ENCODE measurements at places on chromosomes 1 and 21.

DNA sequence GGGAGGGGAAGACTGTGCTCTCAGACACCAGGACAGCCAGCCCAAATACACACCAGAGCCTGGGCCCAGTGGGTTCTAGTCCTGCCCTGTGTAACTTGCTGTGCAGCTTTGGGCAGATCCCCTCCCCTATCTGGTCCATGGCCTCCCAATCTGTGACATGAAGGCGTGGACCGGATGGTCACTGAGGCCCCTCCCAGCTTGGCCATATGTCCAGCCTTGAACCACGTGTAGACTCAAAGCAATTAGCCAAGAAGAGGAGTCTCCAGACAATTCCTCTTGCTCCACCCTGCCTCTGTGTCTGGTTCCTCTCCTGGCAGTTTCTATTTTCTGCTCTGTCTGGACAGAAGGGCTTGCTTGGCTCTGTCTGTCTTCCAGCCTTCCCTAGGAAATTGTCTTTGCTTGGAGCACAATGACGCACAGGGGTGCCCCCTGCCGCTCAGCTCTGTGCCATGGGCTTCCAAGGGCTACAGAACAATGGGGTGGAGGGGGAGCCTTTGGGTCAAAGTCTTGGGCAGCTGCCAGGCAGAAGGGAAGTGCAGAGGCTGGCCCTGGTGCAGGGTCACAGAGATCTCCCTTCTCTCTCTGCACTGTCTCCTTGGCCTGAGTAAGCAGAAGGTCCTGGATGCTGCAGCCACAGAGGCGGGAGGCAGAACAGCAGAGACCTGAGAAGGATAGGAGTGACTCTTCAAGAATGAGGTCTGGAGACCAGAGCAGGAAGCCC is 66.1 kb downstream of the TENT5C start:
- H3K36me3 ChIP-seq: no peaks in the 10 kb centered on the region
- H3K4me3 ChIP-seq: no peak overlapping the region
- no peak overlapping the region for H3K27ac ChIP-seq
- DNase-seq: peak; percentile 61

- H3K4me1 ChIP-seq: no peaks in the 10 kb centered on the region
- H3K4me3 ChIP-seq: no peak overlapping the region
- H3K27ac ChIP-seq: no peak overlapping the region
- DNase-seq: no peak
- H3K36me3 ChIP-seq: no peaks in the 10 kb centered on the region
Observed at GRCh38 chr21:38284216-38284615, 27.4 kb downstream of the KCNJ15 start.

DNA sequence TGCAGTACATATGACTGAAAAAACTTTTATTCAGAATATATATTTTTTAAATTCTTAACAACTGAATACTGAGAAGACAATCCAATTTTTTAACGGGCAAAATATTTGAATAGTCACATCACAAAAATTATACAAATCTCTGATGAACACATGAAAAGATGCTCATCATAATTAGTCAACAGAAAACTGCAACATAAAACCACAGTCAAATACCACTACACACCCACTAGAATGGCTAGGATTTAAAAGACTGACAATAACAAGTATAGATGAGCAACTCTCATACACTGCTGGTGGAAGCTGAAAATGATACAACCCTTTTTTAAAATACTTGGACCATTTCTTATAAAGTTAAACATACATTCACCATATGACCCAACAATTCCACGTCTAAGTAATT is 87.7 kb upstream of the TNFSF4 start:
- no peak overlapping the region for H3K27ac ChIP-seq
- H3K36me3 ChIP-seq: no peaks in the 10 kb centered on the region
- no peaks in the 10 kb centered on the region for H3K27me3 ChIP-seq
- no peaks in the 10 kb centered on the region for H3K4me1 ChIP-seq
- no peak overlapping the region for H3K4me3 ChIP-seq
- no peak for DNase-seq

DNA sequence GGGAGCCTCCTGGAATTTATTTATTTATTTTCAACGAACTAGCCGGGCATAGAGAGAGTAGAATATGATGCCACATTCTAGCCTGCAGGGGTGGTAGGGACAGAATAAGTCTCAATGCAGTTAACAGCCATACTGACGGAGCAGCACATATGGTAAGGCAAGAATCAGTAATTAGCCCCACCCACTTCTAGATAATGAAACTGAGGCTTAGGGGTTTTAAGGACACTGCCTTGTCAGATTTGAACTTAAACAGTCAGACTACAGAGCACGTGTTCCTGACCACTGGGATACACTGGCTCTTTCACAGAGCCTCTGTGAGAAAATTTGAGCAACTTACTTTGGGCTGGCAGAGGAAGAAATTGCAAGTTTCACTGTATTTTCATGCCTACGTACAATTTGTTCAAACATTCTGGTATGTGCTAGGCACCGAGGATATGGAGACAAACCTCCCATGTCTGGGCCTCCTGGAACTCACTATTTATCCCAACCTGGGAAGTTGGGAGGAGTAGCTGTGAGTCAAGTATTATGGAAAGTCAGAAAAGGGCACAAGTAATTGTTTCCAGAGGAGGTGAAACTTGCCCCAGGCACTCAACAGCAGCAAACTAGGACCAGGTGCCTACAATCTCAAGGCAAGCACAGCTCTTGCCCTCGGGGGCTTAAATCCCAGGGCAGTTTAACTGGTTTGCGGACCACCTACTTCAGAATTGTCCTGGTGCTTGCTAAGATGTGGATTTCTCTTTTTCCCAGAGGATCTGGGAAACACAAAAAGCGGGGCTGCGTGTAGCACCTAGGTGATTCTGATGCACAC is 1.6 kb upstream of the CLIC4 start:
- DNase-seq: no peak
- no peaks in the 10 kb centered on the region for H3K36me3 ChIP-seq
- no peaks in the 10 kb centered on the region for H3K27me3 ChIP-seq
- no peak overlapping the region for H3K27ac ChIP-seq
- H3K4me1 ChIP-seq: no peaks in the 10 kb centered on the region

- H3K4me3 ChIP-seq: no peak overlapping the region
- H3K27me3 ChIP-seq: no peaks in the 10 kb centered on the region
- DNase-seq: peak; percentile 59
- H3K4me1 ChIP-seq: no peaks in the 10 kb centered on the region
- H3K36me3 ChIP-seq: no peaks in the 10 kb centered on the region
Observed at GRCh38 chr1:47738560-47739182, 258.5 kb downstream of the TRABD2B start.
